ENCODE measurements at places on chromosomes 2 and 18.

GRCh38 chr2:135709992-135710391 is 31.7 kb upstream of the UBXN4 start:
- peak; percentile 47 for DNase-seq

- peak; percentile 86 for DNase-seq
Observed at GRCh38 chr2:234970477-234970882, 18.7 kb downstream of the SH3BP4 start.

- peak; percentile 4 for DNase-seq
Observed at GRCh38 chr2:20988905-20989304, 55.0 kb downstream of the APOB start.

GRCh38 chr2:147211484-147211883 is 633.3 kb upstream of the ACVR2A start:
- no peak for DNase-seq

GRCh38 chr18:34511435-34511834 is 198.7 kb upstream of the DTNA start:
- DNase-seq, result no peak

- no peak for DNase-seq
Observed at GRCh38 chr2:232085164-232085563, 123.7 kb downstream of the DIS3L2 start.
